ENCODE measurements at places on chromosomes 11 and 22.

- DNase-seq = no peak
Observed at GRCh38 chr11:115653926-115654325, 149.7 kb upstream of the CADM1 start.

DNA sequence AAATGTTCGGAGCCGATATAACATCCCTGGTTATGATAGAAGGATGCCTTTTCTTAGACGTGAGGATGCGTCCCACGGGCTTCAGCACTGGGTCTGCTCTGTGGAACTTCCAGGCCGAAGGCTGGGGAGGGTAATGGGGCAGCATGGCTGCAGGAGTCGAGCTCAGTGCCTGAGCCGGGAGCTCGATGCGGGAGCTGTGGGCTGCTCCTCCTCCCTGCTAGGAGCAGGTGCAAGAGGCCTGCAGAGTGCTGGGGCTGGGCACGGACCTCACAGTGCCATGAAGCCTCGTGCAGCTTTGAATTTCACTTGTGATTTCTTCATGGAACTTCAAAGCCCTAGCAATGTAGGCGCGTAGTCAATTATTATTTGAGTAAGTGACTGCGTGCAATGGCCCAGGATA lies 6.0 kb downstream of the TUBA8 start:
- DNase-seq = no peak

DNA sequence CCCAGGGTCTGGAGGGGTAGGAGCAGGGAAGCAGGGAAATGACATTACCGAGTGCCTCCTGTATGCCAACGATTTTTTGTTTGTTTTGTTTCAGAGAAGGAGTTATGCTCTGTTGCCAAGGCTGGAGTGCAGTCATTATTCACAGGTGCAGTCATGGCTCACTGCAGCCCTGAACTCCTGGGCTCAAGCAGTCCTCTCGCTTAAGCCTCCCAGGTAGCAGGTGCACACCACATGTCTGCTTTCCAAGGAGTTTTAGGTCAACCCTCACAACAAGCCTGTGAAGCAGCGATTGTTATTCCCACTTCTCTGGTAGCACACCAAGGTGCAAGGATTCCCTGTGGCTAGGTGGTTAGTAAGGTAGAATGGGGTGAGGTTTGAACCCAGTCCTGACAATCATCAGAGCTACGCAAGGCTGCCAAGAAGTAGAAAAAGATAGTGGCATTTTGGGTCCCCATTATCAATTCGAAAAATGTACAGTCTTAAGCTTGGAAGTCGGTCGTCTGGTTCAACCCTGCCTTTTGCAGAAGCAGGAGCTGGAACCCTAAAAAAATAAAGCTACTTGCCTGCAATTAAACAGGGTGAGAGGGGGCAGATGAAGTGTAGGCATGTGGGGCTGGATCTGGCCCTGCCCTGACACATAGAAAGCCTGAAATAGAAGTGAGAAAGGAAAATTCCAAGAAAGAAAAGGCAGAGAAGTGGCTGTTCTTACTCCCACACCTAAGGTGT lies 9.1 kb downstream of the UCP3 start:
- no peak for DNase-seq

DNA sequence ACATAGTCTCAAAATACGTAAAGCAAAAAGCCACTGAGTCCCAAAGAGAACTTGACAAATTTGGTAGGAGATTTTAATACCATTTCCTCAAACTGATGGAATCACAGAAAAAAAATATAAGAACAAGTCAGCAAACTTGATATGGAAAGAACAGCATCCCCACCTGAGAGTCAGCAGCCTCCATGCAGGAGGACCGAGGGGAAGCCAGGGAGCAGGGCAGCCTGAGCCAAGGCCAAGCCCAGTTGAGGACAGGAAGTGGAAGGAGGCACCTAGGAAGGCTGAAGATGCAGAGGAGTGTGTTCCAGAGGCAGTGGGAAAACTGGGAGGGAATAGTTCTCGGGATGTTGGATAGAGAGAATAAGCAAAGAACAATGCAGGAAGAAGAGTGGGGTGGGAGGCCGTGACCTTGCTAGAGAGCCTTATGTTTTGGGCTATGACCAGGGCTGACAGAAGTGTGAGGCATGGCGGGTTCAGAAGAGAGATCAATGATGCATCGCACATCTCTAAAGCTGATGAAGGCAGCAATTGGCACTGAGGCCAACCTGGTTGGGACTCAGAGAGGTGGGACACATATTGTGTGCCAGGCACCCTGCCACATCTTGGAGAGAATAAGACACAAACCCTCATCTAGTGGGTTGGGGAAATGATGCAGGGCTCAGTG lies 15.4 kb downstream of the APOA4 start:
- DNase-seq = no peak

- DNase-seq = no peak
Observed at GRCh38 chr22:34950489-34950888, 115.5 kb upstream of the ISX start.

GRCh38 chr11:59801981-59802638 lies 8.5 kb downstream of the MRPL16 start:
- no peak for DNase-seq

DNA sequence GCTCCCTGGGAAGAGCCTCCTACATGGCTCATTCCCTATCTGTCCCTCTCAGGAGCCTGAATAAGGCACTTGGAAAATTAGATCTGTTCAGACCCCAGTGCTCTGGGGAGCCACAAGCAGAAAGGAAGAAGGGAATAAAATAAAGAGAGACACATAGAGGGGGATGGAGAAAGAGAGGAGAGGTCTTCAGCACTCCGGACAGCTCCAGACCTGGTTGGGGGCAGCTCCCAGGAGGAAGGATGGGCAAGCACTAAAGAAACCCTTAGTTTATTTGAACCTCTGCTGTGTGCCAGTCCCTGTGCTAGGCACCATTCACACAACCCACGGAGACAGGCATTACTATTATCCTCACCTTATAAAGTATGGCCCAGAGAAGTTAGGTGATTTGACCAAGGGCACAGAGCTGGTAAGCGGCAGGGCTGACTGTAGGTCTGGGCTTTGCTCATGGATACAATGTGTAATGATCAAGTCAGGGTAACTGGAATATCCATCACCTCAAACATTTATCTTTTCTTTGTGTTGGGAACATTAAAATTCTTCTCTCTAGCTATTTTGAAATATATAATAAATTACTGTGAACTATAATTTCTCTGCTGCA lies 53.7 kb upstream of the LRRC32 start:
- no peak for DNase-seq

DNA sequence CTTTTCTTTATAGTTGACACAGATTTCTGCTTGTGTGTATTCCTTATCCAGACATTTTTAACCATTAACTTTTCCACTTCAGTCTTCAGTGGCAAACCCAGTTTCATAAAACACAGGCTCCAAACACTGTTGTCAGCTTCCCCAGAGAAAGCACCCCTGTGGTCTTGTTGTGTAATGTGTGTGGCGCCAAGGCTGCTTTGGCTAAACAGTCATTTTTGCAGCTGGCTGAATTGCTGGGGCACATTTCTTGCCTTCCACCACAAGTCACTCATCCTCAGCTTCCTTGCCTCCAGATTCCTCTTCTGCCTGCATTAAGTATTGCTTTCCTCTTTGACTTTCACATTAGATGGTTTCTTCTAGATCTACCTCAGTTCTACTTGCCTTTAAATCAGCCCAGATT lies 40.5 kb downstream of the ARHGAP1 start:
- no peak for DNase-seq

GRCh38 chr22:45105281-45105702 lies 58.4 kb upstream of the NUP50 start:
- no peak for DNase-seq

DNA sequence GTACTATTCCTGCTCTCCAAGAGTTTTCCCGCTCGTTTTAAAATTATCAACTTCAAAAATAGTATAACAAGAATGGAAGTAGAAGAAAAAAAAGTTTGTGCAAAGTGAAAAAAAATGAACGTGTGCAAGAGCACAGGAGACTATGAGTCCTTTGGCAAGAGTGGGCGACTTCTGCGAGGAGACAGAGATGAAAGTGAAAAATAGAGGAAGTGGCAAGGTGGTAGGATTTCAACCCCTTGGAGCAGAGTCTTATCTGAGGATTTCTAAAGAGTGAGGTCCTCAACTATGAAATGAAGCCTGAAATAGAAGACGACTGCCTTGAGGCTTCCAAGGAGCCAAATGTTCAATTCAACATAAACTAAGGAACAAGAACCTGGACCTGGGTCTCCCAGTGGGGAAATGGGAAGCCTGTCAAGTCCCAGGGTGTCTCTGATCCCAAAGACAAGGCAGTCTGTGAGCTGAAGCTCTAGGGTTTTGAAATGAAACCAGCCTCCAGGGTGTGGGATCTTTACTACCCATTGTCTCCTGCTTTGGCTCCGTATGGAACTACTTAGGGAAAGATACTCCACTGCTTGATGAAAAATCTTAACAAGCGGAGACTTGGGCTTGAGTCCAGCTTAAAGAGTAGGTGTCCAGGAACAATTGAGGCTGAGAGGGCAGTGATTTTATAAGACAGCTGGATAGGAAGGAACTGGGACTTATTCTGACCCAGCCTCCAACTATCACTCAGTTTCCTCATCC lies 4.8 kb downstream of the P4HA3 start:
- no peak for DNase-seq

- no peak for DNase-seq
Observed at GRCh38 chr11:88178191-88178590, 2.9 kb upstream of the RAB38 start.

GRCh38 chr11:23732026-23732425 lies 764.8 kb upstream of the LUZP2 start:
- no peak for DNase-seq

DNA sequence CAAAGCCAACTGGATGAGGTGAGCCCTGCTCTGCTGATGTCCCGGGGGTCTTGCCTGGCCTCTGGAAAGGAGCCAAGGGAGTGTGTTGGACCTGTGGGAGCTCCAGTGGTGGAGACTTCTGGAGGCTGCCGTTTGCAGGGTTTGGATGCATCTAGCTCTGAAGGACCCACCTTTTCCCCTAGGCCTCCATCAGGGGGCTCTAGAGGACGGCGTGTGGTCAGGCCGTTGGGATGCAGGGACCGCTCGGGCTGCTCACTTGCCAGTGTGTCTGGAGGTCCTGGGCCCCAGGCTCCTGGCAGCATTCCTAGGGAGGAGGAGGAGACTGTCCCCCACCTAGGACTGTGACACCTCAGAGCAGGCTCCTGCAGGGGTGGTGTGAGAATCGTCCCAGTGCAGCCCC lies 58.3 kb downstream of the PRDM11 start:
- no peak for DNase-seq

- DNase-seq = no peak
Observed at GRCh38 chr11:1483445-1483961, 3.1 kb downstream of the MOB2 start.

- DNase-seq = no peak
Observed at GRCh38 chr11:112786196-112786595, 175.0 kb upstream of the NCAM1 start.

DNA sequence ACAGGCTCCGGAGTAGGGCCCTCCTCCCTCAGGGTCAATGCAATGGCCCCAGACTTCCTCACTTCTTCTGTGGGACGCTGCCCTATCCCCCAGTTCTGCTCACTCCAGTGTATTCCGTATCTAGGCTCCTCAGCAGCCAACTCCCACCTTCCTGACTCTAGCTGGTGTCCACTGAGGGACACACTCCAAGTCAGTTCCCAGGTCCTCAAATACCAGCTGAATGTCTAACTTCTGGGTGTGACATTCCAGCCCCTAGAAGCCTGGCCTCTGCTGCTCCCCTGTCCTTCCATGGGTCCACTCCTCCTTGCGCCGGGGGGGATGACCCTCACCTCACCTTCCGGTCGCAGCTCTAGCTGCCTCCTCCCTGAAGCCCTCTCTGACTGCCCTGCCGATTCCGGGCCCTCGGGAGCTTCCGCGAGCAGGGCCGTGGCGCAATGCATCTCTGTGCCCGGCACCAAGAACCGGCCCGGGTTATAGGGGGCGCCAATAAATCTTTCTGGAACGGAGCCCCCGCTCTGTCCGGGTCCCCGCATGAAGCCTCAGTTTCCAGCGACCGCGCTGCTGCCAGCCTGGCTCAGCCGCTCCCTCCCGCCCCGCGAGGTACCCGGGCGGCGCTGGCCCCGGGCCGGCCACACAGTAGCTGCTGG lies 15.4 kb downstream of the BAD start:
- no peak for DNase-seq

DNA sequence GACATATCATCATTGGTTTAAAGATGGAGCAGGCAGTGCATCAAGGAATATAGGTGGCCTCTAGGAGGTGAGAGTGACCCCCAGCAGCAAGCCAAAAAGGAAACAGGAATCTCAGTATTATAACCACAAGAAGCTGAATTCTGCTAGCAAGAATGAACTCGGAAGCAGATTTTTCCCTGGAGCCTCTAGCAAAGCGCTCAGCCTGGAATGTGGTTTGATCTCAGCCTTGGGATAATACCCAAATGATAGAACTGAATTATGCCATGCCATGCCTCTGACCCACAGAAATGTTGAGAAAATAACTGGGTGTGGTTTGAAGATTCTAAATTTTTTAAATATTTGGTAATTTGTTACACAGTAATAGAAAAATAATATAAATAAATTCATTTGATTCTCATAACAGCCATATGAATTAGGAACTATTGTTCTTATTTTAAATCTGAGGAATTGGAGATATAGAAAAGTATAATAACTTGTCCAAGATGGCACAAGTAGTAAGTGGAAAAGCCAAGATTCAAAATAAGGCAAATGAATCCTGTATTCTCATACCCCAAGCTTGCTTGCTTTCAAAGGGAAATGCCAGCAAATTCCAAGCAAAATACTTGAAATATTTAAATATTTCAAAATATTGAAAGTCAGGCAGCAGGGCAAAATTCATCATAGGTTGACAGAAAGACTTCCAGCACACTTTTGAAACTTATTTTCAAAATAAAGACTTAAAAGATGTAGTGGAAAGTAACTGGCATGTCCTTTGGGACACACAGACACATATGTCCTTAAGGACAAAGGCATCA lies 567.4 kb downstream of the KCNA4 start:
- no peak for DNase-seq

DNA sequence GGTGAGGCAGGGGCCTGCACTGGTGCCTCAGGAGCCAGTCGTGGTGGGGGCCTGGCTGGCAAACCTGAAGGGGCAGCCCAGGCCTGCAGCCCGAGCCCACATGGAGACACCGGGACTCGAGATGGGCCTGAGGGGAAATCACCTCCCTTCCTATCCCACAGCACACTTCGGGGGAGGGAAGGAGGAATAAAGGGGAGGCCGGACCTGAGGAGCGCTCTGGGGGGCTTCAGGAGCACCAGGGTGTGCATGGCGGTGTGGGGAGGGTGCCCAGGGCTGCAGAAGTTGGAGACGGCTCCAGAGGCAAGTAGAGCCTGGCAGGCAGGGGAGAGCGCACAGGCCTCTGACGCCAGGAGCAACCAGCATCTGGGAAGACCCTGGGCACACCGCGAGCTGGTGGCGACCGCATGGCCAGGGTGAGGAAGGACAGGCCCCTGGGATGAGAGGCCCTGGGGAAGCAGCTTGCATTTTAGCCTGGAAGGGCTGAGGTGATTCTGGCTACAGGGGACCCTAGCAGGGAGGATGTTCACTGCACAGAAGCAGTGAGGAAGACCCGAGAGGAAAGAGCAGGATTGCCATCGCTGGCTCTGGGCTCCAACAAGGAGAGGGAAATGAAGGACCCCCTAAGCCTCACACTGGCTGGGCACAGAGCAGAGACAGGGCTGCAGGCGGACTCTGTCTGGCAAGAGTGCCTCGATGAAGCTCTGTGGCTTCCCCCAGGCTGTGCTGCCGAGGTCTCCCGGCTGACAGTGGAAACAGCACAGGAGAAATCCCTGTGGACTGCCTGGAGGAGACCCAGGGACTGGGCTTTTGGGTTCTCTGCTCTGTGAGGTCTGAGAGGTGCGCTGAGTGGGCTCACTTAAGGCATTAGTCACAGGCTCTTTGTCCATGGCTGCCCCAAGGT lies 457.7 kb downstream of the BRD1 start:
- no peak for DNase-seq

GRCh38 chr11:62710001-62710345 lies 2.5 kb downstream of the GNG3 start:
- no peak for DNase-seq

- no peak for DNase-seq
Observed at GRCh38 chr11:126139111-126140091, 72.0 kb downstream of the RPUSD4 start.
